ENCODE measurements at places on chromosomes 7 and 10.

DNA sequence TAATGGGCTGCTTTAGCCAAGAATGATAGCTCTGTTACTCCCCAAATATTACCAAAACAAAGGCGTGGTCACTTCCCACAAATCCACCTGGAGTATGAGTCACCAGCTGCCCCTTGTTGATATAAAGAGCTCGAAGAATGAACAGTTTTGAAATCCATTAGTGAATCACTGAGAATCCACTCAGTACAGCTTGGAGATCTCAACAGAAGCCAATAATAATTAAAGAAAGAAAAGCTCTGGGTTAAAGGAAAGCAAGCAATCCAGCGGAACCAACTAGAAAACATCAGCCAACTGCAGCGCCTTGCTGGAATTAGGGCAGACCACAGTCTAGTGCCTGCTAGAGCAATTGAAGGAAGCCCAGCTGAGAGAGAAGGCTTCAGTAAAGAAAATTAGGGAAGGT is 576.0 kb upstream of the C7orf33 start:
- no peak for DNase-seq

GRCh38 chr10:14185316-14186045 is 145.2 kb downstream of the FRMD4A start:
- no peak for DNase-seq

DNA sequence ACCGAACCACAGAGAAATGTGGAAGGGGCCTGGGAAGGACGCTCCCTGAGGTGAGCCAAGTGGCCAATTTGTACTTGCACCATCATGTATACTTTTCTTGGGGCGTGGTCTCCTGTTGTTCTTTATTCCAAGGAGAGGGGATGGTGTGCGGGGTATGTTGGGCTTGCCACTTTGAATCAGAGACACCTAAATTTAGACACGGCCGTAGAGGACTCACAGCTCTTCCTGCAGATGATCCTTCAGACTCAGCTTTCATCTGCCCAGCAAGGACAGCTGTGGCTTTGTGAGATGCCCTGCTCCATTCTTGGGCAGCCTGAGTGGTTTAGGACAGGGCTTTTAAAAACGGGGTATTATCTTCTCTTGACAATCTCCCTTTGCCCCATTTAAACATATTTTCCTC is 473.2 kb downstream of the REEP3 start:
- DNase-seq: no peak

DNA sequence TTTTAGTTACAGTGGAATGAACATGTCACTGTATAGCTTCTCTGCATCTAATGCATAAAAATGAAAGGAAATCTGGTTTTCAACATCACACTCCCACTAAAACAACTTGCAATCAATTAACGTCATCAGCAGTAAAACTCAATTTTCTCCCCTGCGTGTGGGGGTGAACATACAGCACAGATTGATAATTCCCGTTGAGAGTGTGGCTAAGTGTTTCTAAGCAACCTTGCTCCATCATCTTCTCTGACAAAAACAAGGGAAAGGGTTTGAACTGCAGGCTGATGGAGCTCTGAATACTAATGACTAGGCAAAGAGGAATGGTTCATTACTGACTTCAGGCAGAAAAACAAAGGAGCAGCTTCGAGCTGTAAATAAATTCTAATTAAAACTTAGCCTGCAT is 238.3 kb downstream of the PARD3 start:
- DNase-seq: no peak

- no peak for DNase-seq
Measured at GRCh38 chr10:71599518-71599917, 120.1 kb downstream of the C10orf105 start.

GRCh38 chr10:50464004-50464409 is 159.7 kb downstream of the SGMS1 start:
- DNase-seq: no peak

DNA sequence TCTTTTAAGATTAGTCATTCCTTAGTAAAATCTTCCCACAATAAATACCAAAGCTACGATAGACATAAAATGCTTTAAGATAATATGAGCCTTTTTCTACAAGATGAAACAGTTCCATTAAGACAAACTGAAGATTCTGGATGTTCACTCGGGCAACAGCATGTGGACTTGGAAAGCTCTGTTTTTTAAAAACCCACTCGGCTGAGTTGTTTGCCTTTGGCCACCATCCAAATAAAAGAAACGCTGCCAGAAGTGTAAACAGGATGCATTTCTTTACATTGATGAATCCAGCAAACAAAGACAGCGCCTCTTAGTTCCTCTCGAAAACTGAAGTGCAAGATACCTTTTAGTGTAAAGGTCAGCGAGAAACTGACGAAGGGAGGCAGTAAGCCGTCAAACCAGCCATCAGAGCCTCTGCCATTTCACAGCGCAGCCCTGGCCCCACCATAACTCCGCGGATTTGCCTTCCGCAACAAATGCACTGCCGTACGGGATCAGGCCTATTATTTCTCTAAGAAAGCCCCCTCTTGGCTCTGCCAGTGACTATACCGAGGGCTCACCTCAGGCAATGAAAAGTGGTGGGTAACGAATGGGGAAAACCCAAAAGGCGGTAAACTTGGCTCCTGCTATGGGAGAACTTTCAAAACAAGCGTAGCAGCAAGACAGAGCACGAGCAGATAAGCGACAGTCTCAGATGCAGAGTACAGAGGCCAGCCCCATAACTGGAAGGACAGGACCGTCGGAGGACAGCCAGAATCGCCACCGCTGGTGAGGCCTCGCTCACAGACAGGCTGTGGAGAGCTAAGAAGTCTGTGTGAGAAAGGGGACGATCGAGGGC is 41.4 kb downstream of the GNA12 start:
- DNase-seq: peak; percentile 53

- no peak for DNase-seq
Measured at GRCh38 chr7:4247106-4247876, 434.8 kb upstream of the FOXK1 start.

DNA sequence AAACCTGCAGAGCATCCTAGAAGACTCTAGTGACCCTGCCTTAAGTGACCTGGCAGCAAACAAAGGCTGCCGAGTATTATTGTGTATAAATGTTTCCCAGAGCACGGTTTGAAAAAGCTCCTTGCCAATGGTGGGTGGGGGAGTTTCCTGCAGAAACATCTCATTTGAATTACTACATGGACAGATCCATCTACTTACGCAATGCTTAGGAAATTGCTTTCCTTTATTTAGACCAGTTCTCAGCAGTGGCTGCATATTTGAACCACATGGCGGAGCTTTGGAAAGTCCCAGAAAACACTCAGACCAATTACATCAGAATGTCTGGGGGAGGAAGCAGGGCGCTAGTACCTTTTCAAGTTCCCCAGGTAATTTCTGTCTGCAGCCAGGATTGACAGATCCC is 560.9 kb downstream of the SDK1 start:
- DNase-seq: no peak

DNA sequence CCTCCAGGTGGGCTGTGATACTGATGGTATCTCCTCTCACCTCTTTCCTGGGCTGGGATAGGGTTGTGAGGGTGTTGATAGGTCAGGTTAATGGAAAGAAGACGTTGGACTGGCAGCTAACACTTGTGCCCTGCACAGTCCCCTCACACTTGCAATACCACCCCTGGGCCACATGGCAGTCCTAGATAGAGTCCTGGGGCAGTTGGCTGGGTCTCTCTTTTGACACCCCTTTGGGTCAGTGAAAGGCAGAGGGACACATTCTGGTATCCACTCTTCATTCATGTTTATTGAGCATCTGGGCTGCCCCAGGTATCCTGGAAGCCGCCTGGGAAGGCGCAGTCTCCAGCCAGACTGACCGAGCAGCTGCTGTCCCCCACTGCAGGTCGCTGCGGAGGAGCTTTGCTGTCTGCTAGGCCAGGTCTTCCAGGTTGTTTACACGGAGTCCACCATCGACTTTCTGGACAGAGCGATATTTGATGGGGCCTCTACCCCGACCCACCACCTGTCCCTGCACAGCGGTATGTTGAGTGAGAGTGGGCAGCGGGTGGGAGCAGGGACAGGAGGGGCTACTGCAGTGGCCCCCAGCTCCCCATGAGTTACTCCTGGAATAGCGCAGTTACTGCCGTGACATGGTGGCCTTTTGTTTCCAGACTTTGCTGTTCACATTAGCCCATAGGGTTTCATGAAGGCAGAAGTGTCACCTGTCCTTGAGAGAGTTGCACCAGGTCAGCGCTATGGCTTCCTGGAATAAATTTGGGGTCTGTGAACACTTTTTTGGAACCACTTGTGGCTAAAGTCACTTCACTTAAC is 19.1 kb downstream of the NACAD start:
- DNase-seq: no peak

DNA sequence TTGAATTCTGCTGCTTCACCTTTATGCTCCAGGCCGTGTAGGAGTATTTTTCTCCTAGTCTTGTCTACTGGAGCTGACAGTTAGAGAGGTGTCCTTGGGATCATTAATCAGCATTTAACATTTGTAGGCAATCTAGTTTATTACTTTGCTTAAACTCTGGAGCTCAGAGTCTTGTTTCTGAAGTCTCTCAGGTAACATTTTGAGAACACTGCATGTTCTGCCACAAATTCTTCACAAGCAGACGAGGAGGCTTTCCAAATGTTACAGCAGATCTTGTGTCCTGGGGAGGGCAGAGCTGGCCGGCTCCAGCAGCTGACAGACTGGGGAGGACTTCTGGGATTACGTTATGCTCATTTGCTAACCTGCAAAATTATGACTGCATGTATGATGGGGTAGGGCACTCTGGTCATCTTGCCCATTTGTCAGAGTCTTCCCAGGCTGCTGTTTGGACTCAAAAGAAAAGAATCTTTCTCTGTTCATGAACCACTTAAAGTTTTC is 50.5 kb downstream of the GALNT17 start:
- no peak for DNase-seq

- peak; percentile 32 for DNase-seq
Measured at GRCh38 chr7:31875424-31875823, 188.4 kb downstream of the PPP1R17 start.

DNA sequence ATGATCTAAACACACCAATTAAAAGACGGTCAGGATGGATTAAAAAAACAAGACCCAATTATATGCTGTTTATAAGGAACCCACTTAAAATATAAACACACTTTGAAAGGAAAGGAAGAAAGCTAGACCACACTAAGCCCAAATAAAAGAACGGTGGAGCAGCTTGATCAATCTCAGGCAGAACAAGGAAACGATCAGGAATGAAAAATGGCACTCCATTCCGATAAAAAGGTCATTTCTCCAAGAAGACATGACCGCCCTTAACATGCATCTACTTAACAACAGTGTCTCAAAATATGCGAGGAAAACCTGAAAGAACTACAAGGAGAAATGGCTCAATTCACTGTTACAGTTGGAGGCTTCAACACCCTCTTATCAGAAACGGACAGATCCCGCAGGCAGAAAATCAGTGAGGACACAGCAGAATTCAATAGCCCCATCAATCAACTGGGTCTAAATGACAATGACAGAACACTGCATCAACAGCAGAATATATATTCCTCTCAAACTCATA is 210.0 kb downstream of the MAD1L1 start:
- DNase-seq: no peak

DNA sequence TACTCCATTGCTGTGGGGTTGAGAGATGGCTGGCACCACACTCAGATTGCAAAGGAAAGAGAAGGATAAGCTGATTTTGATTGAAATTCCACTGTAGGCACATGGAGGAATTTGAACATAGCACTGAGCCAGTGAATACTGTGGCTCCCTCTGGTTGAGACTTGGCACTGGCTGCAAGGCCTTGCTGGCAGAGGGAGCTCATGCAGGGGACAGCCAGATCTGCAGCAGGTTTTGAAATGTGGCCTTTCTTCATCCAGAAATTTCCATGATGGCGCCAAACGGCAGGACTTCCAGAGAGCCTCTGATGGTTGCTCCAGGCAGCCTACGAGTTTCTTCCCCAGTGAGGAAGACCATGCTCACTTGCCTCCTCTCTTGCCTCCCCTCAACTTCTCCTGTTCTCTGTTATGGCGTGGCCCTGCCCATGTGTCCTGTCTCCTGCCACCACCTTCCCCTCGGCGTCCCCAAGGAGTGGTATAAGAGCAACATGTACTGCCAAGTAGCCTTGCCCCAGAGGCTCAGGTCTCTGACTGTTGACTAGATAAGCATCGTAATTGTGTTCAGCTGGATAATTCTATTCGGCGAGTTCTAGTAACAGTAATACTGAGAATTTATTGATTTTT is 265.6 kb downstream of the CCDC3 start:
- DNase-seq: no peak

DNA sequence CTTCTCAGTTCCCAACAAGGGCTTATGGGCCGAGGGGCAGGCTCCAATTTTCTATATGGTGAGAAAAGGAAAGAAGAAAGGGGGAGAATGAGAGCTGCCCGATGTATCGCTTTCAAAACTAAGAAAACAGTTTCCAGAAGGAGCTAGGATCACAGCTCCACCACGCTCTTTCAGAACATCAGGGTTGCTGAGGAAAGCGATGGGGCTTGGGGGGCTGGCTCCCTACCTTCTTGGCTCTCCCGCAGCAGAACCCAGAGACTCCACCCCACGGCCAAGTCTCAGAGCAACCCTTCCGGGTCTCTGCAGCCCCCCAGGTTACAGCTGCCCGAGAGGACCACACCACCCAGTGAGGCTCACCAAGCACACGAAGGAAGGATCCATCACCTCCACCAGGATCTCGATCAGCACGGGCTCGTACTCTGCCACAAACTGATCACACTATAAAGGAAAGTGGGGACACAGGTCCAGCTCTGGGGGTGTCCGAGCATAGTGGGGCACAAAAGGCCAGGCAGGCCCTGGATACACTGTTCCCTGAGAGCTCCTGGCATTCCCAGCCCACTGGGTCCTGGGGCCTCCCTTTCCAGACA is 32.3 kb downstream of the PSAP start:
- no peak for DNase-seq

DNA sequence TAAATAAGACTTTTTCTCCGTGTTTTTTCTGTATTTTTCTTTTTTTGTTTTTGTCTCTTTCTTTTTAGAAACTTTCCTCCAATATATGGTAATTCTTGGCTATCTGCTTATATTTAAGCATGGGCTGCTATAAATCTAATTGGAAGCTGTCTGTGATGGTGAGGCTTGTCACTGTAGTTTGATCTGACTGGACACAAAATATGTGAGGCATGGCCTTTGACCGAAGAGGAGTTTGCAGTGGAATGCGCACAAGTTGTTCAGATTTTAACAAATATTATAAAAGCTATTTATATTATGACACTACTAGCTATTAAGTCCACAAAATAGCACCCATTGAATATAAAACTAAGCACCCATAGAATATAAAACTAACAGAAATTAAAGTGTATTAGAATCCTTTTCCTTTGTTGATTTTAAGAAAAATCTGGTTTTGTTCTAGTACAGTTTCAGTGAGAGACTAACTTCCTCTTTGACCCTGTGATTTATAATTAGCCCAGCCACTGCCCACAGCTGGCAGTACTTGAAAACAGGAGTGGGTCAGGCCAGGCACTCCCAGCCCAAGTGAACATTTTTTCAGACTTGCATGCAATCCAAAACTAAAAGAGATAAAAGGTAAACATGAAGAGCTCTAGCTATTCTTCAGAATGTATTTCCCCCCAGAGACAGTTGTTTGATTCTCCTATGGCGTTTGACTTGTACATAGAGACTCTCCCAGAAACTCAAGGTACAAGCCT is 69.9 kb upstream of the FGL2 start:
- no peak for DNase-seq

- no peak for DNase-seq
Measured at GRCh38 chr10:118633786-118634185, 38.3 kb upstream of the PRLHR start.
